A549 treated with dexamethasone at 1 μM for 4 hours (cell line): ENCODE measurements at places on chromosomes 13 and 19. TPM values are rescaled to one million over a fixed set of nuclear protein-coding genes. Genes with fewer than 3 reads are reported as not detected.

Gene ZNF738
- total RNA-seq: 0.86 to 1.1 TPM (median 1.0 TPM) in 5 replicates

Gene CEACAM7
- total RNA-seq: 0.04 to 0.12 TPM (median 0.09 TPM) in 4 of 5 replicates, not detected in the other

Gene GRK1
- 0.03 TPM in 1 of 5 replicates, not detected in the others for total RNA-seq

Gene GARIN5A
- total RNA-seq: 1.6 to 1.9 TPM (median 1.8 TPM) in 5 replicates

Gene IRGC
- total RNA-seq: not detected in 5 replicates

Gene AP1M2
- total RNA-seq: 25.7 to 36.9 TPM (median 30.2 TPM) in 5 replicates

Gene INSR
- 2.5 to 4.7 TPM (median 3.8 TPM) in 5 replicates for total RNA-seq

Gene LRRC63
- not detected in 5 replicates for total RNA-seq

Gene ZNF493
- total RNA-seq: 0.01 to 0.14 TPM (median 0.07 TPM) in 5 replicates

Gene FCER2
- total RNA-seq: not detected in 5 replicates

Gene ZNF264
- total RNA-seq: 7.5 to 9.6 TPM (median 8.1 TPM) in 5 replicates

Gene BABAM1
- total RNA-seq: 56.1 to 65.2 TPM (median 63.2 TPM) in 5 replicates

Gene ATP4A
- 0.02 to 0.19 TPM (median 0.08 TPM) in 4 of 5 replicates, not detected in the other for total RNA-seq

Gene ZNF100
- not detected in 5 replicates for total RNA-seq

Gene JAK3
- 0.16 to 0.32 TPM (median 0.20 TPM) in 5 replicates for total RNA-seq

Gene KIRREL2
- total RNA-seq: 0.37 to 0.65 TPM (median 0.52 TPM) in 5 replicates

Gene ZFP28
- total RNA-seq: 3.2 to 4.3 TPM (median 3.9 TPM) in 5 replicates

Gene SSC5D
- 0.28 to 0.84 TPM (median 0.58 TPM) in 5 replicates for total RNA-seq

Gene CRX
- total RNA-seq: not detected in 5 replicates

Gene PALM3
- total RNA-seq: 1.5 to 2.1 TPM (median 1.9 TPM) in 5 replicates

Gene ANKRD24
- total RNA-seq: 0.21 to 0.34 TPM (median 0.27 TPM) in 5 replicates

Gene UGGT2
- total RNA-seq: 7.5 to 11.2 TPM (median 10.1 TPM) in 5 replicates

Gene FKBP8
- total RNA-seq: 113 to 154 TPM (median 146 TPM) in 5 replicates

Gene FFAR1
- total RNA-seq: 0.06 TPM in 1 of 5 replicates, not detected in the others

Gene SYNE4
- total RNA-seq: 0.15 to 0.36 TPM (median 0.28 TPM) in 5 replicates

Gene MRPL34
- 58.9 to 95.1 TPM (median 90.6 TPM) in 5 replicates for total RNA-seq

Gene SHD
- 0.06 to 0.14 TPM in 2 of 5 replicates, not detected in the others for total RNA-seq

Gene MISP
- total RNA-seq: 60.7 to 84.1 TPM (median 81.1 TPM) in 5 replicates

Gene IGSF23
- total RNA-seq: 0.19 to 0.74 TPM (median 0.43 TPM) in 5 replicates

Gene IGFL3
- 0.15 to 0.44 TPM (median 0.29 TPM) in 3 of 5 replicates, not detected in the others for total RNA-seq

Gene NCR1
- not detected in 5 replicates for total RNA-seq

Gene FKRP
- total RNA-seq: 14.1 to 21.1 TPM (median 19.7 TPM) in 5 replicates

Gene CCDC61
- total RNA-seq: 3.4 to 5.8 TPM (median 5.7 TPM) in 5 replicates

Gene LMTK3
- 2.2 to 5.3 TPM (median 4.8 TPM) in 5 replicates for total RNA-seq

Gene UBE2S
- total RNA-seq: 251 to 469 TPM (median 409 TPM) in 5 replicates

Gene CD37
- not detected in 5 replicates for total RNA-seq

Gene SLC1A5
- total RNA-seq: 201 to 260 TPM (median 234 TPM) in 5 replicates

Gene PNMA8A
- total RNA-seq: 8.1 to 9.4 TPM (median 9.1 TPM) in 5 replicates

Gene STOML3
- not detected in 5 replicates for total RNA-seq

Gene RNF225
- 0.11 to 0.19 TPM (median 0.17 TPM) in 3 of 5 replicates, not detected in the others for total RNA-seq

Gene ZNF793
- total RNA-seq: 0.05 to 0.09 TPM (median 0.05 TPM) in 4 of 5 replicates, not detected in the other
